Activated CD8-positive, alpha-beta memory T cell treated with anti-CD3 and anti-CD28 coated beads, Interleukin-2, amount 10 ng/mL, durations not matched to agents 7 days and 5 days (primary cell): ENCODE measurements at places on chromosomes 12 and 14. TPM values are rescaled to one million over a fixed set of nuclear protein-coding genes. Genes with fewer than 3 reads are reported as not detected.

PIWIL1 gene
- total RNA-seq, result not detected

SAMD15 gene
- 0.14 TPM for total RNA-seq

MYH6 gene
- 0.23 TPM for total RNA-seq

ASB2 gene
- 116 TPM for total RNA-seq
